ENCODE measurements at places on chromosomes 13 and 19. TPM values are rescaled to one million over a fixed set of nuclear protein-coding genes. Genes with fewer than 3 reads are reported as not detected.

- no peaks in the 10 kb centered on the region for H3K4me1 ChIP-seq
- no peak overlapping the region for H3K27ac ChIP-seq
- no peak for DNase-seq
- H3K27me3 ChIP-seq = no peaks in the 10 kb centered on the region
- no peak overlapping the region for H3K4me3 ChIP-seq
- no peaks in the 10 kb centered on the region for H3K36me3 ChIP-seq
Measured at GRCh38 chr13:53622456-53622855, 593.8 kb downstream of the OLFM4 start.

- H3K4me1 ChIP-seq = no peaks in the 10 kb centered on the region
- no peaks in the 10 kb centered on the region for H3K27me3 ChIP-seq
- no peaks in the 10 kb centered on the region for H3K36me3 ChIP-seq
Measured at GRCh38 chr19:28468701-28469459, 744.1 kb downstream of the UQCRFS1 start.

DNA sequence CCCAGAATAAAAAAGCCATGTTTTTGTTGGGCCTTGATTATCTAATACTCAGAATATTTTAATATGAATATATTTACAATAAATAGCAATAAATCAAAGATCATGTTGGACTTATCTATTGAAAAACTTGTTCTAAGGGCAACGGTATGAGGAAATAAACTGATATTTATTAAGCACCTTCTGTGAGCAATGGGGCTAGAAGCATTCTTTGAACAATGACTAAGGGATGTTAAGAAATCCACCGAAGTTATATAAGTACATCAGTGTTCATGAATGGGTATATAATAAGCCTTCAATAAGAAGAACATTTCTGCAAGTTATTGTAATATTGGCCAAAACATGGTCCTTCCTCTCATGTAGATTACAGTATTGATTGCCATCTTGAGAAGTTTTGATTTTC, 221.8 kb downstream of the OXGR1 start:
- DNase-seq = no peak
- no peaks in the 10 kb centered on the region for H3K36me3 ChIP-seq
- H3K4me3 ChIP-seq = no peak overlapping the region

DNA sequence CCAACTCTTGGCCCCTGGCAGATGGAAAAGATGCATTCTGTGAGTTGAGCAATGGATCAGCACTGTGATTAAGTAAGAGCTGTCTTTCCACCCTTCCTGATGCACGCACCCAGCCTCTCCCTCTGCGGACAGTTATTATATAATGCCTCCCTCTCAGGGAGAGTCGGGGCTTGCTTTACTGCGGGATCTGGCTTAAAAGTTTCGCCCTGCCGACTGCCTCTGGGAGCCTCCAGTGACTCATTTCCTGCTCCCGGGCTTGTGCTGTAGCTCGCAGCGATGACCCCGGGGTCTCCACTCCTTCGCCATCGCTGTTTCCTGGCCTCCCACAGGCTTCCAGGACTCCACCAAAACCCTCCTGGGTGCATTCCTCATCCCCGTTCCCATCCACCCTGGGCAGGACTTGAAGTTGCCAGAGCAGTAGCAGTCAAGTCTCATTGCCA, 107.4 kb upstream of the SLC7A1 start:
- DNase-seq = no peak
- no peaks in the 10 kb centered on the region for H3K4me1 ChIP-seq
- no peaks in the 10 kb centered on the region for H3K36me3 ChIP-seq
- no peak overlapping the region for H3K4me3 ChIP-seq

DNA sequence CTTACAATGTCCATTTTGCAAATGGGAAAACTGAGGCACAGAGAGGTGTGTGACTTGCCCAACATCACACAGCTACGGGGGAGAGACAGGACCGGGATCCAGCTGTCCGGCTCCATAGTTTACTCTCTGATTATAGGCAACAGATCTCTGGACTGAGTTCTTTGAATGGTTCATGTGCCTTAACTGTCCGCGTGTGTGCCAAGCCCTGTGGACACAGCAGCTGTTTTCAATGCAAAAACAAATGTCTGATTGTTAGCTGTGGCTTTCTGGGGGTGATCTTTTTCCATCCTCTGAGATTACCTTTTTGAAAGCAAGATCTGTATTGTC, 94.1 kb downstream of the KL start:
- no peak for DNase-seq
- H3K4me1 ChIP-seq = no peaks in the 10 kb centered on the region
- H3K4me3 ChIP-seq = no peak overlapping the region
- H3K27me3 ChIP-seq = no peaks in the 10 kb centered on the region
- H3K36me3 ChIP-seq = no peaks in the 10 kb centered on the region

- H3K36me3 ChIP-seq = no peaks in the 10 kb centered on the region
- peaks cover 34% of the 10 kb centered on the region for H3K4me1 ChIP-seq
- H3K4me3 ChIP-seq = no peak overlapping the region
- peak; percentile 23 for DNase-seq
- peak overlapping the region; percentile 21 for H3K27ac ChIP-seq
- H3K27me3 ChIP-seq = no peaks in the 10 kb centered on the region
Measured at GRCh38 chr19:19537075-19538048, 703 bp upstream of the CILP2 start.

DNA sequence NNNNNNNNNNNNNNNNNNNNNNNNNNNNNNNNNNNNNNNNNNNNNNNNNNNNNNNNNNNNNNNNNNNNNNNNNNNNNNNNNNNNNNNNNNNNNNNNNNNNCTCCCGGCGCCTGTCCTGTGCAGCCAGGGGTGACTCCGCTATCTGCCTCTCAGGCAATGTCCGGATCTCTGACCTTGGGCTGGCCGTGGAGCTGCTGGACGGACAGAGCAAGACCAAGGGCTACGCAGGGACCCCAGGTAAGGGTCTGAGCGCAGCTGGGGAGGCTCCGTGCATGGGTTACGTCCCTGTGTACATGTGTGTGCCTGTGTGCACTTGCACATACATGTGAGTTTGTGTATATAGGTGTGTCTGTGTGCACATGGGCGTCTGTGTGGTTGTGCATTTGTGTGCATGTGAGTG, 36.1 kb upstream of the TMEM255B start:
- H3K4me1 ChIP-seq = peaks cover 17% of the 10 kb centered on the region
- no peak overlapping the region for H3K4me3 ChIP-seq
- DNase-seq = no peak
- no peak overlapping the region for H3K27ac ChIP-seq

DNA sequence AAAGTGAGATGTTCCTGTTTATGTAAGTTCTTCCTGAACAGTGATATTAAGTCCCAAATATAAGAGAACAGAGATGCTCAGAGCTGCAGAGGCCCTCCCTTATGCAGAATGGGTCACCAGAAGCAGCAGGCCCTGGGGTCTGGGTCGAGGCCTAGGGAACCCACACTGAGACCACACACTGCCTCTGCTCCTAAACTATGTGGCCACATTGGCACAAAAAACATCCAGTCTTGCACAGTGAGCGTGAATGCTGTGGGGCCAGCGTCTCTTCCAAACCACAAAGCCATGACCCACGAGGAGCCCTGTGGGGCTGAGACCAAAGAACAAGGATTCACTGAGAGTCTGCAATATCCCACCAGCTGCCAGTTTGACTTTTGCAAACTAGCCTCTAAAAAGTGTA, 23.6 kb downstream of the PROZ start:
- peaks cover 56% of the 10 kb centered on the region for H3K36me3 ChIP-seq
- no peak overlapping the region for H3K4me3 ChIP-seq
- H3K4me1 ChIP-seq = peaks cover 82% of the 10 kb centered on the region
- no peaks in the 10 kb centered on the region for H3K27me3 ChIP-seq
- DNase-seq = no peak
- H3K27ac ChIP-seq = no peak overlapping the region

DNA sequence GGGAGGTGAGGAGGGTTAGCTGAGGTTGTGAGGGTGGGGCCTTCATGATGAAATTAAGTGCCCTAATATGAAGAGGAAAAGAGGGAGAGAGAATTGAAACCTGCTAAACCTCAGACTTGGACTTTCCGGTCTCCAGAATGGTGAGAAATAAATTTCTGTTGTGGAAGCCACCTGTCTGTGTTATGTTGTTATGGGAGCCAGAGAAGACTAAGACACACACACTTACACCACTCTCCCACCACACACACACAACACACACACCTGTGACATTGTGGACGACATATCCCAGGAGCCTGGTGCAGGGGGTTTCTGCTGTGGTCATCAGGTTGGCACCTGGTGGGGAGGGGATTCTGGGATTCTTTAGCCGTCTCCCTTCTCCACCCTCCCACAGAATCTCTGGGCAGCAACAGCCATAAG, 14.0 kb downstream of the KLK4 start:
- H3K36me3 ChIP-seq = no peaks in the 10 kb centered on the region
- H3K27ac ChIP-seq = no peak overlapping the region
- DNase-seq = no peak
- no peaks in the 10 kb centered on the region for H3K27me3 ChIP-seq
- no peak overlapping the region for H3K4me3 ChIP-seq

DNA sequence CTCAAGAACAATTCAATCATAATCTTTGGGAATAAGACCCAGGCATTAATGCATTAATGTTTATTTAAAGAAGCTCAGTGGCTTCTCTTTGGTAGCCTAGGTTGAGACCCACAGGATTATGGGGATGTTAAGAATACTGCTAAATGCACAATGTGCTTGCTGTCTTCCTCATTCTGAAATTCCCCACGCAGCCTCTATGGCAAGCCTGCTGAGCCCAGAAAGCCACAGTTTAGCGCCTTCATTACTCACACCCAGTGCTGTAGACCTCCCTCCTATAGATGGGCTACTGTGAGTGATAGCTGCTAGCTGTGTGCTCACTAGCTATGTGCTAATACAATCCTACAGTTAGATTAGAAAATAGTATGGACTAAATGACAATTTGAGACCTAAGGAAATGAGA, 90.6 kb downstream of the TNFSF13B start:
- H3K27me3 ChIP-seq = no peaks in the 10 kb centered on the region
- DNase-seq = no peak
- H3K4me3 ChIP-seq = no peak overlapping the region
- no peaks in the 10 kb centered on the region for H3K4me1 ChIP-seq
- H3K27ac ChIP-seq = no peak overlapping the region

DNA sequence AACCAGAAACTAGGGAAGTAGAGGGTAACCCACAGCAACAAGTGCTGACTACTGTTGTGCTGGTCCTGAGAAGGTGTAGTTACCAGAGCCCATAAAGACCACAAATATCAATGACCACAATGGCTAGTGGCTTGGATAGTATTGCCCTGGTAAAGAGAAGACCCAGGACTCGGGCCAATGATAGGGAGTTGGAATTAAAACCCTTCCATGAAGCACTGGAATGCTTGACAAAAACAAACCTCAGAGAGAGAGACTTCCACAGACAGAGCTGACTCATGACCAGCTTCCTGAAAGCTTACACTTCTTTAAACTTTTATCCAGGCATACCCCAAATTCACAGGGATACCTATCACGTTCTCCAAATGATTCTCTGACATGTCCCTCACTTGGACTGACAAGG, 60.5 kb downstream of the WDR87 start:
- H3K27ac ChIP-seq = no peak overlapping the region
- H3K27me3 ChIP-seq = no peaks in the 10 kb centered on the region
- no peak for DNase-seq
- H3K4me1 ChIP-seq = no peaks in the 10 kb centered on the region

- H3K27me3 ChIP-seq = no peaks in the 10 kb centered on the region
- no peaks in the 10 kb centered on the region for H3K4me1 ChIP-seq
- H3K4me3 ChIP-seq = no peak overlapping the region
- H3K36me3 ChIP-seq = no peaks in the 10 kb centered on the region
- no peak for DNase-seq
Measured at GRCh38 chr19:38956264-38956663, 19.3 kb downstream of the FBXO17 start.

- peaks cover 77% of the 10 kb centered on the region for H3K4me1 ChIP-seq
- no peak overlapping the region for H3K4me3 ChIP-seq
- no peak for DNase-seq
- H3K27me3 ChIP-seq = no peaks in the 10 kb centered on the region
- peaks cover 28% of the 10 kb centered on the region for H3K36me3 ChIP-seq
Measured at GRCh38 chr13:30742901-30743300, 7.6 kb downstream of the ALOX5AP start.

DNA sequence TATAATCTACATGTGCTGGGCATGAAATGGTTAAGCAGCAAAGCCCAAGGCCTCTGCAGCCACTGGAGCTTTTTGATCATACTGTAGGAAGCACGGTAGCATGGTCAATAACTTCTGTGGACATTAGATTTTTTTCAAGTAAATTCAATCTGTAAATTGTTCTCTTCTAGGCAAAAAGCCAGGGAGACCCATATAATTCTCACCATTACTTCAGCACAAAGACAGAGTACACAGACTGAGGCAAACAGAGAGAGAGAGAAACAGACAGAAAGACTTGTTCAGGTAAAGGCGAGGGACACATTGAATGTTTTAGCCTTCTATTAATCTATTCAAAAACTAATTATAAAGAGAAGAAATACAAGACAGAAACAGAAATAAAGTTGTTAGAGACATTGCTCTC, 349.4 kb downstream of the RFC3 start:
- H3K27ac ChIP-seq = no peak overlapping the region
- DNase-seq = no peak
- H3K36me3 ChIP-seq = no peaks in the 10 kb centered on the region
- H3K4me3 ChIP-seq = no peak overlapping the region

DNA sequence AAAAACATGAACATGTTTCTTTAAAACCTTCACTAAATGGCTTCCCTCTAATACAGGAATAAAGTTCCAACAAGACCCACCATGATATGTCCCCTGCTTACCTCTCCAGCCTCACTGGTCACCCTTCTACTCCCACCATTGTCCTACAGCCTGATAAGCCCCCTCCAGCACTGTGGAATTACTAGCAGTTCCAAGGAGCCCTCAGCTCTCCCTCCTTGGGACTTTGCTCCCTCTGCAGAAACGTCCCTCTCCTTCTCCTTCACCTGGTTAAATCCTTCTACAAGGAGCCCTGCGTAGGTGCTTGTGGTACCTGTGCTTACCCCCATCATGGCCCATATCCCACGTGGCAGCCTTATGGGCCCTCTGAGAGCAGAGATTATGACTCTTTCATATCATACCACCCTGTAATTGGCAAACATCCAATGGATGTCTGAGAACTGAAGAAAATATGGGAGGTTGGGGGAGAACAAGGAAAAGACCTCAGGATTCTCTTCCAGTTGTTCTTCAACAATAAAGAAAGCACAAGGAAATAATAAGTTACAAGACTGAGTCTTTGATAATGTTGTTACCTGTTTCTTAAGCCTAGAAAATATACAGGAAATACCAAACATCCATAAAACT, 26.1 kb upstream of the DOCK9 start:
- H3K27ac ChIP-seq = no peak overlapping the region
- no peaks in the 10 kb centered on the region for H3K36me3 ChIP-seq
- H3K4me3 ChIP-seq = no peak overlapping the region
- no peaks in the 10 kb centered on the region for H3K27me3 ChIP-seq

GRCh38 chr13:40961214-40961613, 57.9 kb downstream of the ELF1 start:
- H3K27ac ChIP-seq = no peak overlapping the region
- no peak overlapping the region for H3K4me3 ChIP-seq
- no peaks in the 10 kb centered on the region for H3K27me3 ChIP-seq
- DNase-seq = no peak
- peaks cover 20% of the 10 kb centered on the region for H3K36me3 ChIP-seq

Gene HIPK4
- total RNA-seq = not detected

Gene C13orf42
- not detected for total RNA-seq

Gene C19orf81
- total RNA-seq = not detected

Gene SLC10A2
- total RNA-seq = not detected

Gene MTIF3
- total RNA-seq = 86.4 TPM

Gene TMIGD2
- total RNA-seq = 9.3 TPM

Gene KIR2DL3
- not detected for total RNA-seq

Gene FFAR2
- total RNA-seq = not detected

Gene PCDH9
- total RNA-seq = 0.08 TPM

Gene ZNF345
- 17.6 TPM for total RNA-seq

Gene GRK1
- total RNA-seq = not detected

Gene CCDC194
- 3.3 TPM for total RNA-seq

Gene CD70
- 3.0 TPM for total RNA-seq

Gene ZNF160
- 72.0 TPM for total RNA-seq

All from CD4-positive, alpha-beta memory T cell (primary cell).